Inflammatory macrophage treated with lipopolysaccharide for 1 hour (primary cell): ENCODE measurements at places on chromosomes 12 and 14.

DNA sequence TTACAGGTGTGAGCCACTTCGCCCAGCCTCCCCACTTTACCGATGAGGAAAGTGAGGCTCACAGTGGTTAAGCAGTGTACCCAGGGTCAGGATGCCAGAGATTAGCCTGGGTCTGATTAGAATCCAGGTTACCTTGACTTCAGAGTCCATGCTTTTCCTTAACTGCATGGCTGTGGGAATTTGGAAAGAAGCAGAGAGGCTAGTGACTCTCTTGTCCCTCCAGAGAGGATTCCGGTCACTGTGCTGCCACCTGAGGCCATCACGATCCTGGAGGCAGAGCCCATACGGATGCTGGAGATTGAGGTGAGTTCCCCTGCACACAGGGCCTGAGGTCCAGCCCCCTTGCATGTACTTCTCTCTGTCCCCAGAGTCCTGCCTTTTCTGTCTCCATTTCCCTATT, 4.7 kb downstream of the REC8 start:
- no peak for DNase-seq

GRCh38 chr12:107032266-107032665, 45.3 kb upstream of the MTERF2 start:
- no peak for DNase-seq

DNA sequence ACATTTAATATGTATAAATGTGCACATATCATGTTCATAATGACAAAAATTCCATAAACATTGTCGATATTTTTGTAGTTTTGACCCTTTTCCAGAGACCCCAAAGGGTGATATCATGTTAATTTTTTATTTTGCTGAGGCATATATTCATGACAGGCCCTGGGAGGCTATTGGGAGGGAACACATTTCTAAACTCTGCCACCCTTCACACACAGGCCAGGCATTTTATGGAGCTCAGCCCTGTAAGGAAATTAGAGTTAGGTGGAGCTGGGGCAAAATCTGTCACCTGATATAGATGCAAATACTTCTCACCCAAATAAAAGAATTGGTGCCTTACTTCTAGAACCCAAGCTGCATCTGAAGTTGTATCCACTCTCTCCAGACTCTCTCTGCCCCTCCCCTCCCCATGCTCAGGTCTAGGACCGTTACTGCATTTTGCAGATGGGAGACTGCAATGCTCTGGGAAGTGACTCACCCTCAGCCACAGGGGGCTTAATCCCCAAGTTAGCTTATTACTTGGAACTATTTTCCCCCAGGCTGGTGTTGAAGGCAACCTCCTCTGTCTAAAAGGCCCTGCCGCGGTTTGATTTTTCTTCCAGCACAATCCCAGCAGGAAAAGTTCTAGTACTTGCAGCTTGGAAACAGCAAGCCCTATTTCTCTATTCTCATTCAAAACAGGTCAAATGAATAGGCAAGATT, 238.9 kb downstream of the EMP1 start:
- no peak for DNase-seq

DNA sequence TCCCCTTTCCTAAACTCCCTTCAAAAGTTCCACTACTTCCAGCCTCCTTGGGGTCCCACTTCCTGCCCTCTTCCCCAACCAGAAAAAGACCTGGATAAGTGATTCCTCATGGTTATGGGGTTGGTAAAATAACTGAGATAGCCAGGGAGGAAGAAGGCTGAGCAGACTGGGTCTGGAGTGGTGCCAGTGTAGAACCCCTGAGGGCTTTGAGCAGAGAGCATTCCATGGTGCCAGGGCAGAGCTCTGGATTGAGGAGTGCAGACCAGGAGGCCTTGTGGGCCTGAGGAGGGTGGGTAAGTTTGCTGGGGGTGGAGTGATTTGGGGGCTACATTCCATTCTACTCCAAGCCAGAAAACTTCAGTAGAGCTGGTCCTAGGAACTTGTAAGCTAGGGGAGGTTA, 9.5 kb upstream of the CISTR start:
- no peak for DNase-seq

DNA sequence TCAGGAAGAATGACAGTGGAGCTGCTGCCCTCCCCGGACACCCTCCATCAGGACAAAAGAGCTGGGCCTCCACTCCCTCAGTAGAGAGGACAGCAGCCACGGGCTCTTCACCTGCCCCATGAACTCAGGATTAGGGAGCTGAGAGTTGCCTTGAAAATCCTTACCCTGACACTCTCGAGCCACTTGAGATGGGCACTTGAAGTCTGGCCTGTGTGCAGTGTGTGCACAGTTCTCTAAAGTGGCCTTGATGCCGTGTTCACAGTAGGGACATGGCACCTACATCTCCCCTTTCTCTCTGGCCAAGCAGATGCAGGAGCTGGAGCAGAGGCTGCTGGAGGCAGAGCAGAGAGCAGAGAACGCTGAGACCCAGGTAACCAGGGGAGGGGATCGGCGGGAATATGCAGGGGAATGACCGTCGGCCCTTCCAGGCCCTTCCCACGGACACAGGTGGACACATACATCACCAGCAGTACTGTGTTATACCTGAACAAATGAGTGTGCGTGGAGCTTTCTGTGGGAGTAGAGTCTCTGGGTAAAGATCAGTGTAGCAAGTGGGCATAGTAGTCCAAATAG, 22.5 kb downstream of the PLEKHH1 start:
- DNase-seq = no peak

DNA sequence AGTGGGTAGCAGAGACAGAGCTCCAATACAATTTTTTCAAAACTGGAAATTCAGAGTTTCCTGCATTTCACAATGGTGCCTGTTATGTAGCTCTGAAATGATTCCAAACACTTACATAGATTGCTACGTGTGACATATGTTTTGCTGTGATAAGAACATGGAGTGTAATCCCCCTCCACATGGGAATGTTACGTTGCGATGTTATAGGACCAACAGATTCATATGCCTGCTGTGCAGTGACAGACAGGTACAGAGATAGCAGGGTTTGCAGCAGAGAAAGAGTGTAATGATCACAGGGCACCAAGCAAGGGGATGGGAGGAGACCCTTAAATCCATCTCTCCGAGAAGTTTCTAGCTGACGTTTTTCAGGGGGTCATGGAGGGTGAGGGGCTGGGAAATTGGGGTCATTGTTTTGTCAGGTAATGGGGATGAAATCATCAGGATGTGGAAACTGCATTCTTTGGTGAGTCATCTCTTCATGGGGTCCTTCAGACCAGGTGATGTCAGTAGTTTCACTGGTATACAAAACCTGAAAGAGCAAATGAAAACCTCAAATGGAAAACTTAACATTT, 76.6 kb upstream of the OSBPL8 start:
- DNase-seq = peak; percentile 47

DNA sequence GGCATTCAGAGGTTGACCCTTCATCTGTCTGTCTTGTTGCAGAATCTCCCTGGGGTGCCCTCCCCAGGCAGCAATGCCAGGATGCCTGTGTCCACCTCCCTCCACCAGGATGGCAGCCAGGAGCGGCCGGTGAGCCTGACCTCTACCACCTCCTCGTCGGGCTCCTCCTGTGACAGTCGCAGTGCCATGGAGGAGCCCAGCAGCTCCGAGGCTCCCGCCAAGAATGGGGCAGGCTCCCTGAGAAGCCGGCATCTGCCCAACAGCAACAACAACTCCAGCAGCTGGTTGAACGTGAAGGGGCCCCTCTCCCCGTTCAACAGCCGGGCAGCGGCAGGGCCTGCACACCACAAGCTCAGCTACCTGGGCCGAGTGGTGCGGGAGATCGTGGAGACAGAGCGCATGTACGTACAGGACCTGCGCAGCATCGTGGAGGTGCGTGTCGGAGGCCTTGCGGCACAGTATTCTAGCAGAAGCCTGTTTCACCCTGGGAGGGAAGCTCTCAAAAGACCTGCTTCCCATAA, 23.4 kb downstream of the PLEKHG3 start:
- no peak for DNase-seq

- DNase-seq = no peak
Measured at GRCh38 chr12:89412665-89413064, 60.4 kb upstream of the DUSP6 start.

DNA sequence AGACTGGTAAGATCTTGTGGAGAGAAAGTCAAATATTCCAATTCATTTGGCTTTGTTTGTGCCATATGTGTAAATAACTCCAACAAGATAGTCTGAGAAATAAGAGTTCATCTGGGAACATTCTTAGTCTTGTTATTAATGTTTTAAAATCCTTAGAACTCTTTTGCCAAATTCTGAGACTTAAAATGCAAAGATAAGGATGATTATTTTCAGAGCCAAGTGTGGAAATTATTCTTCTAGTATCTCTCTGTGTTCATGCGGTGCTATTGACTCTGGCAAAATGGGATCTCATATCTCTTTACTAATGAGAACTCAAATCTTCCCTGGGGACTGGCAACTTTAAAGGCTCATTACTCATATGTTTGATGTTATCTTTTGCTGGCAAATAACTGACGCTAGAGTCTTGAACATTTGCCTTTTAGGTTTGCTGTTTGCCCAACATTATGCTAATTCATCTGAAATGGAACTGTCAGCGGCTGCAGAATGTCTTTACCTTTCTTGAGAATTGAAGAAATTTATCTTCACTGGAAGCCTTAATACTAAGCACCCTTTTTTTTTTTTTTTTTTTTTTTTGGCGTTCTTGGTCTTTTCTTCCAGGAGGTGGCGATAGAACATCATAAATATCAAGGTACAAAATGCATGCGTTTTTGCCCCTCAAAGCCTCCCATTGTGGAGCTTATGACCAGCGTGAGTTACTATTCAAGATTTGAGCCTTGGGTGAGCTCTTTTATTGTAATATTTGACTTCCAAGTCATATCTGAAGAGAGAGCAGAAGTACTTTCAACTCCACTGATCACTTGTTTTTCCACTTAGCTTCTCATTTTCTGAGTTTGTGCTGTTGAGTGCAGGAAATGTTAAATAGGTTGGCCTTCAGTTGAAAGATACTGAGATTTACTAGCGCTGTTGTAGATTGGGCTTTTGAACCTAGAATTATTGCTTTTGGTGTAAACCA, 86.5 kb downstream of the CAND1 start:
- peak; percentile 25 for DNase-seq

DNA sequence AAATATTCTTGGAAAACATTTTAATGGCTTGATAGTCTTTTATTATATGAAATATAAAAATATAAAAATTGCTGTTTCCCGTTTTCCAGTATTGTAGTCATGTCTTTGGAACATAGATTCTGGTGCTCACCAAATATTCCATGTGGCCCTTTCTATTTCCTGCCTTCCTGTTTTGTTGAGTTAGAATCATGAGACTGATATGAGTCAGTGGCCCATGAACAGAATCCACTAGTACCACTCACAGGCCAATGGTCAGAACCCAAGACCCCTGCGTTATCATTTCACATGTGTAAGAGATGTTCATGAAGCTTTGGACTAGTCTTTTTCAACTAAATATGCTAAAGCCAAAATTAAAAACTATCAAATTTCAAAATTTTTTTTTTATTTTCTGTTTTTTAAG, 56.9 kb downstream of the BICD1 start:
- no peak for DNase-seq

- no peak for DNase-seq
Measured at GRCh38 chr12:45615268-45615667, 114.2 kb upstream of the ARID2 start.

DNA sequence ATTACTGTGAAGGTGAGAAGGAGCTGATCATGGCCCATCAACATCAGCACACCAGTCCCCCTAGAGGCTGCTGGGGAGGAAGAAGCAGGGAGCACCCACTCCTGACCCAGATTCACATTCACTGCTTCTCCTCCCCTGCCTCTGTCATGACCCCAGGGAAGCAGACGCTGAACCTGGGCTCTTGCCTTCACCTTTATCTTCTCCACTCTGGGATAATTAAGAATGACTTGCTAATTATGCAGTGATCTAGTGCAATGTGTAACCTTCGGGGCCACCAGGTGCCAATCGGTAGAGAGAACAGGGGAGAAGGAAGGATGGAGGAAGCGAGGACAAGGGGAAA, 44.4 kb upstream of the IQSEC3 start:
- no peak for DNase-seq

DNA sequence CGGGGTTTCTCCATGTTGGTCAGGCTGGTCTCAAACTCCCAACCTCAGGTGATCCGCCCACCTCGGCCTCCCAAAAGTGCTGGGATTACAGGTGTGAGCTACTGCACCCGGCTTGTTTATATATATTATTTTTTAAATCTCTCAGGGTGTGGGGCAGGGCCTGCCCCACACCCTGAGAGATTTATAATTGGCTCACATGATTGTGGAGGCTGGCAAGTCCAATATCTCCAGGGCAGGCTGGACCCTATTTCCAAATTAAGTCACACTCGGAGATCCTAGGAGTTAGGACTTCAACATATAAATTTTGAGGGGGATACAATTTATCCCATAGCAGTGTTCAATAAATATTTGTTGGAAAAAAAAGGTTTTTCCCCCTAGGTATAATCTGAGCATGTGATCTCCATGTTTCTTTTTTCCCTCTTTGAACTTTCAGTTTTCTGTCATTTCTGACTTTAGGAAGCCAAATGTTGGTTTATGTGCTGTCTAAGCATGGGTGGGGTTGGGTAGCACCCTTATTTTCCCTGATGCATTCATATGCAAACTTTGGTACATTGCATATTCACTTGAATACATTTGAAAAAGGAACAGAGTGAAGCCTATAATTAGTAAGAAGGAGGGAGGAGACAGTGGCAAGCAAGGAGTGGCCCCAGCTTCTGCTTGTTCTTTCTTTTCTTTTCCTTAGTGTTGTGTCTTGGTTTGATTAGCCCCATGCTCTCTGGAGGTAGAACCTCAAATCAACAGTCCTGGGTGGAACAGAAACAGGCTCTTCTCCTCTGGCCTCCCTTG, 8.7 kb upstream of the A2ML1 start:
- DNase-seq = peak; percentile 22

DNA sequence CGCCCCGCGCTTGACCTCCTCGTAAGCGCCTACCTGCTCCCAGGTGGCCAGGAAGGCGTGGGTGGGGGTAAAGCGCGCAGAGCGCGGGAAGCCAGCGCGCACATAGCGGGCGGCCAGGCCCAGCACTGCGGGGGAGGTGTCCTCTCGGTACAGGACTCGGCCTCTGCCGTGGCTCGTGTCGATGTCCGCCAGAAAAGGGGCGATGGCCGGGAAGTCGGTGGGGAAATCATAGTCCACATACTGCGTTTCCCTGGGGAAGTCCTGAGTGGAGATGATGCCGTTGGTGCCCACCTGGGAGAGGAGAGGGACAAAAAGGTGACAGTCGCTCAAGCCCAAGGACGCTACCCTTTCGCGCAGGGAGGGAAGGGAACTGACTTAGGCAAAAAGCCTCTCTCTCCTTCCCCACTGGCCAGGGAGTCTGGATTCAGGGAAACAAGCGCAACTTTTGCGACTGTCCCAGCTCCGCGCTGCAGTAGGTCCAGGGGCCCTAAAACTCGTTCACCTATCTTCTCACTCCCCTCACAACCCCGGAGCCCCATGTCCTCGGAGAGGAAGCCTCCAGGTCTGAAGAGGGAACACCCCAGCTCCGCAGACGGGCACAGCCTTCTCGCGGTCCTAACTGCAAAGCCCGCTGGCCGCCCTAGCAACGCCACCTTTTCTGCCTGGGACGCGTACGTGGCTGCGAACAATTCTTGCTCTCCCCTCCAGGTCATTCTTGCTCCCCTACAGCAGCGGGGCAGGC, 815 bp downstream of the NID2 start:
- DNase-seq = no peak
